ENCODE measurements at places on chromosomes 2 and 18.

GRCh38 chr2:105254531-105255210 lies 13.1 kb downstream of the GPR45 start:
- DNase-seq: no peak

DNA sequence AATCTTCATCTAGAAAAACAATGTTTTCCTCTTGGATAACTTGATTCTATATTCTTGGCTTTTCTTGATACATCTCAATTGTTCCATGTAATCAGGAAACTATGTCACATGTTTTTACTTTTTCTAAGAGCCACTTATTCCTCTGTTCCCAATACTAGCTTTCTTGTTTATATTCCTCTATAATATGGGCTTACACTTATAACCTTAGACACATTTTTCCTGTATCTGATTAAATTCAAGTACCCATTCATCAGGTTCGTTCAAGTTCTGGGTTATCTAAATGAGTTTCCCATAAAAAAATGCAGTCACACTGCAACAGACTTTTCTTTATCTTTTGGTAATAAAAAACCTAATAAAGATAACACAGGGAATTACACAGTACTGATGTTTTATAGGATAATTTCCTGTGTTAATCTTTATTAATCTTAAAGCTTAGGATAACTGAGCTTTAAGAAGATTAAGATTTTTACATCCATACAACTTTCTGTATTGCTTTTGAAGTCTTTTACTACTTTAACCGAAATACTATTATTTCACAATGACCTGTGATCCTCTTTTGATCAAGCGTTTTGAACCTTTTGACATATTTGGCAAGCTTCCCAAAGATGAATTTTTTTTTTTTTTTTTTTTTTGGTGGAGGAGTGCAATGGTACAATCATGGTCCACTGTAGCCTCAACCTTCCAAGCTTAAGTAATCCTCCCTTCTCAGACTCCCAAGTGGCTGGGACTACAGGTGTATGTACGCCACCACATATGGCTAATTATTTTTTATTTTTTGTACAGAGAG lies 44.3 kb upstream of the C2orf66 start:
- DNase-seq: no peak

DNA sequence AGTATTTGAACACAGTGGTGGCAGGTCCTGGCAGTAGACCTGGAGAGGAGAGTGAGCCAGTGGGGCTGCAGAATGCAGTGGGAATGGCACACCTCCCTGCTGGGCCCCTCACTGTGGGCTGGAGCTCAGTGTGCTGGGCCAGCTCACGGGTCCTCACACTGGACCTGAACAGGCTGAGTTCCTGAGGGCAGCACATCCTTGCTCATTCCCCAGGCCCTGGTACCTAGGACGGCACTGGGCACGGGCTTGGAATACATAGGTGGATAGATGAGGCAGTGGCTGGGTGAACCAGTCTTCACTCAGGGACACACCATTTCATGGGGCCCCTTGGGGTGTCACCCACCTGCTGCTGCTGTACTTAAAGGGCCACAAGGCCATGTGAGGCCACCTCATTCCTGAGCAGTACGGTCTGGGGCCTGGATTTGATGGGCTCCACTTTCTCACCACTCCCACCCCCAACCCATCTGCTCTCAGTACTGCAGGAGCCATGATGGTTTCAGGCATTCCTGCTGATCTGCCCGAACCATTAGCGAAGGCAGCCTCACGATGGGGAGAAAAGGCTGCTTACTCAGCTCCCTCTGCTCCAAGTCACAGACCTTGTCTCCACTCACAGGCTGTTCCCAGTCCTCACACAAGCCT lies 4.2 kb downstream of the TMEM177 start:
- no peak for DNase-seq

DNA sequence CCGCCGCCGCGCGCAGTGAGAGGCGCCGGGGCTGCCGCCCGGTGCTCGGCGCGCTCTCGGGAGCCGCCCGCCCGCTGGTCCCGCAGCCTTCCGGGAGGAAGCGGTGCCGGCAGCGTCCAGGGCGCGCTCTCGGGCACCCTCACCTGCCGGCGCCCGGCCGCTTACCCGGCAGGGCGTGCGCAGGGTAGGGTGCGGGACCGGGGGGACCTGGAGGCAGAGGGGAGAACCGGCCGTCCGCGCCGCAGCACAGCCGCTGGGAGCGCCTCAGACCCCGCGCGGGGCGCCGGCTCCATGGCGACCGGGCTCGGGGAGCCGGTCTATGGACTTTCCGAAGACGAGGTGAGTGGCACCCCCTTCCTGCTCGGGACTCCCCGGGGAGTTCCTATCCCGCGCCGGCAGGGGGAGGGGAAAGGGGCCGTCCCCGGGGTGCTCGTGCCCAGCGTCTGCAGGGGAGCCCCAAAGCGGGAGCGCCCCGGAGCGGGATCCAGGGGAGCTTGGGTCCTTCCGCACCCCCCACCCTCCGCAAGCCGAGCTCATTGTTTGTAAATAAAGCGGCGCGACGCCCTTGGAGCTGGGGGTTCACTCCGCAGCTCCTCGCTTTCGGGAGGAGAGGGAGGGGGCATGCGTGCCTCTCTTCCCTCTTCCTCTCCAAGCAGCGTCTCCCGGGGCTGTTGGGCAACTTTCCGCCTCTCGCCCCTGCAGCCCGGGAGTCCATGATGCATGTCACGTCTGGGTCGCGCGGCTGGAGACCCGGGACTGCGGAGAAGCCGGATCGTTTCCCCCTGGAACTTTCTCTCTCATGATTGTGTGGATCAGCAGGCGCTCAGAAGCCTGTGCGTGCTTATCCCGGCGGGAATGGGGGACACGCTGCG lies 580 bp downstream of the NEDD4L start:
- DNase-seq: no peak

DNA sequence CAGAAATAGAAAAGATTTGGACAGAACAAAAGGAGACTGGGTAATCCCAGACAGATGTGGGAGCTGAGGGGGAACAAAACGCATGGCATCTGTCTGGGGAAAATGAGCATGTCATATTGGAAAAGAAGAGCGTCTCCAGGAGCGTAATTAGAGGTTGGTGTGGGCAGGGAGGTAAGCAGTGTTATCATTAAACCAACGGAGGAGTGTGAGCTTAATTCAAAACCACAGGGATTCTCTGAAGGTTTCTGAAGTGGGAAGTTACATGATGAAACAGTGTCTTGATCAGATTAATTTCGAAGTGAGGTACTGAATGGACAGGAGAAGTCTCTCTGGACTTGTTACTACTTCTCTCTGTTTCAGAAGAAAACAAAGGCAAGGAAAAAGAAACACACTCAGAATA lies 53.3 kb downstream of the DTNB start:
- DNase-seq: no peak

DNA sequence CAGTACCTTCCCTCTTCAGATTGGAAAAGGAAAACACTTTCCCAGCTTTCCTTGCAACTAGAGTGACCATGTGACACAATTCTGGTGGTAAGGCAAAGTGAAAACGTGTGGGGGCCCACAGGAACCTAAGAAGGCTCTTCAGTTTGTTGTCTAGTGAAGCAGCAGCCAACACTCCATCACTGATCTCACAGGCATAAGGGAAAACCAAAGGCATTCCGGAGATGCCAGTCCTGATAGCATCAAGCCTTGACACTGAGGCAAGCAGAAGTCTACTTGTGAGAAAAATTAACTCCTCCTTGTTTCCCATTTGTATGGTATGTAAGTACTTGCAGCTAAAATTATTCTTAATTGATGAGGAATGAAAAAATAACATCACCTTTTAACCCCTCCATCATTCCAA lies 88.3 kb downstream of the ETAA1 start:
- peak; percentile 6 for DNase-seq

GRCh38 chr2:34912084-34912483 lies 1313.0 kb upstream of the FAM98A start:
- DNase-seq: no peak

DNA sequence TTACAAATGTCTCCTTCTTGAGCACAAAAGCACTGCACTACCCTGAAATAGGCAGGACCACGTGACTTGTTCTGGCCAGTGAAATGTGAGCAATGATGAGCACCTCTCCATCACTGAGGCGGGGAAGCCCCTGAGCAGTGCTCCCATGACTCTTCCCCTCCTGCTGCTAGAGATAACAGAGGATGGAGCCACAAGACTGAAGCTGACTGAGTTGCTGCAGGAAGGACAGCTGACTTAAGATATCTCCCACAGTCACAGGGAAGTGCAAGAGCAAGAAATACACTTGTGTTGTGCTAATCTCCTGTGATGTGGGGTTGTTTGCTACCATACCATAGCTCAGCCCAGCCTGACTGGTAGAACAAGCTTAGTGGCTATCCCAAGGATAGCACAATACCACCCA lies 38.7 kb downstream of the STK39 start:
- DNase-seq: no peak

DNA sequence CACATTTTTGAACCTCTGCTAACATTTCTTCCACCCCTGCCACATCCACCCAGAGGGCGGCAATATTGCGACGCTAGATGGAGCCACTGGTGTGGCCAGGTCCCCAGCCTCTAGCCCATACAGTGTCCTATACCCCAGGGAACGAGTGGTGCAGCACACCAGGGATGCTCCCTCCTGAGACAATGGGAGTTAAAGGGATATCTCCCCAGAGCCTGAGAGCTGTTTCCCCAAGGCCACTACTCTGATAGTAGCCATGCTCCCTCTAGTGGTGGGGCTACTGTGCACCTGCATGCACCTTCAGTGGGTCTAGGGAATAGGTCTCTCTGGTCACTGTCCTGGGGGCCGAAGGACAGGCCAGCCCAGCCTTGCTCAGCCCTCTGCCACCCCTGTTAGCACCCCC lies 336.4 kb upstream of the FSHR start:
- DNase-seq: peak; percentile 52

GRCh38 chr2:217650716-217651360 lies 352.0 kb downstream of the TNS1 start:
- peak; percentile 90 for DNase-seq

GRCh38 chr18:11091746-11092145 lies 57.6 kb downstream of the PIEZO2 start:
- DNase-seq: no peak

DNA sequence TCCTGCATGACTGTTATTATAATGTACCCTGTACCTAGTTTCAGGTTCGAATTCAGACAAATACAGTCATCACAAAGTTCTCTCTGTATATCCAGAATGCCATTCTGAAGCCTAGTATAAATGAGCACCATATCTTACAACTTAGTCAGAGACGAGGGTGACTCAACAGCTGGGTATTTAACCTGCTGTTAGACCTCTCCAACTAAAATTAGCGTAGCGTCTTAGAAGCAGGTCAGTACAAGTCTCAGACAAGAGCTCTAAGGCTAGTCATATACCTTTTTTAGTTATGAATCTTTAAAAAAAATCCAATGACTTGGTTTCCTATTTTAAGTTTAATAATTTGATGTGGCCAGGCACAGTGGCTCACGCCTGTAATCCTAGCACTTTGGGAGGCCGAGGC lies 74.1 kb downstream of the CABYR start:
- DNase-seq: no peak

- no peak for DNase-seq
Observed at GRCh38 chr2:8076448-8077342, 605.2 kb upstream of the ID2 start.
